ENCODE measurements at places on chromosomes 16 and 17.

DNA sequence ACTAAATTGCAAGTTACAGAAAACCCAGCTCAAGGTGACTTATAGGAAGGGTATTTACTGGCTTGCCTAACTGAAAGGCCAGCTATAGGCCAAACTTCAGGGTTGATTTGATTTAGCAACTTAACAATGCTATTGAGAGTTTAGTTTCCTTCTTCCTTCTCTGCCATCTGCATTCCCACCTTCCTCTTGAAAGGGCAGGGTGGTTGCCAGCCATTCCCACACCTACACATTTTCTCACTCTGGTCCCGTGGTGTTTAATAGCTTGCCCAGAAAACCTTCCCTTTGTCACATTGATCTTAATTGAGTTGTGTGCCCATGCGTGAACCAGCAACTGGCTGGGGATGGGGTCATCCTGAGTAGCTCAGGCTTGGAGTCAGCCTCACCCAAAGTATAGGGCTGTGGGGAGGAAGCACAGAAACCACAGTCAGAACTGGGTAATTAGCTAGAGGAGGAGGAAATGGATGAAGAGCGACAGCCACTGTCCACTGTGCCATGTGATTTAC, 194.7 kb downstream of the SPECC1 start:
- no peak for DNase-seq

DNA sequence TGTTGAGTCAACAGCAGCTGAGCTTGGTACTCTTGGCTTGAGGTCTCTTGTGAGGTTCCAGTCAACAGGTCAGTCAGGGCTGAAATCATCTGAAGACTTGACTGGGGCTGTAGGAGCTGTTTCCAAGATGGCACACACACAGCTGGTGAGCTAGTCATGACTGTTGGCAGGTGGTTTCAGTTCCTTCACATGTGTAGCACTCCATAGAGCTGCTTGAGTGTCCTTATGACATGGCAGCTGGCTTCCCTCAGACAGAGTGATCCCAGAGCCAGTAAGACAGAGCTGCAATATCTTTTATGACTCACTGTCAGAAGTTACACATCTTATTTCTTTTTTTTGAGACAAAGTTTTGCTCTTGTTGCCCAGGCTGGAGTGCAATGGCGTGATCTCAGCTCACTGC, 19.5 kb upstream of the GAS7 start:
- DNase-seq, result no peak

DNA sequence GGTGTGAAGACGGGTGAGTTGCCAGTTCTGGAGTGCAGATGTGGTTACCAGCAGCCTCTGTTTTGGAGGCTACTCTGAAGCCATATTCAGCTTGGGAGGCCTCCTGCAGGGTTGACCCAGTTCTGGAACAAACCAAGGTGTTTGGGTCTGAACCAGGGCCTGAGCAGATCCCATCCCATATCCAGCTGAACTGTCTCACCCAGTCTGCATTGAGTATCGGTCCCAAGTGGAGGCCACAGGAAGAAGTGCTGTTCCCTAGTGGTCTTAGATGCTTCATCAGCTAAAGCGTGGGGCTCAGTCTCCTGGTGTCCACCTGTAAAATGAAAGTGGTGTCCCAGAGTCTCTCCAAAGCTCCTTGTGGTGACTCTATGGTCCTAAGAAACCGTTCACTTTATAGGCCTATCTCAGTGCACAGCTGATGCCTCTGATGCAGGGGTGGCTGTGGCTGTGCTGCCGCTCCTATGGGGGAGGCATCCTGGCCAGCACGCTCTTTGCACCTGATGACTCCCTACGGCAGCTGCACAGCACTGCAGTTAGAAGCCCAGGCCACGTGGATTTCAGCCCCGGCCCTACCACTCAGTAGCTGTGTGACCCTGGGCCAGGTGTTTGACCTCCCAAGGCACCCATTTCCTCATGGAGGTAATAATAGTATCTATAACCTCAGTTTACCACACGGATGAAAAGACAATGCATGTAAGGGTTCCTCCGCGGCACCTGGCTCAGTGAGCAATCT, 21.0 kb downstream of the CBX4 start:
- no peak for DNase-seq

GRCh38 chr17:71378741-71379140, 742.1 kb upstream of the SOX9 start:
- DNase-seq, result no peak

- DNase-seq, result no peak
Observed at GRCh38 chr17:46143827-46144236, 49.4 kb downstream of the KANSL1 start.

DNA sequence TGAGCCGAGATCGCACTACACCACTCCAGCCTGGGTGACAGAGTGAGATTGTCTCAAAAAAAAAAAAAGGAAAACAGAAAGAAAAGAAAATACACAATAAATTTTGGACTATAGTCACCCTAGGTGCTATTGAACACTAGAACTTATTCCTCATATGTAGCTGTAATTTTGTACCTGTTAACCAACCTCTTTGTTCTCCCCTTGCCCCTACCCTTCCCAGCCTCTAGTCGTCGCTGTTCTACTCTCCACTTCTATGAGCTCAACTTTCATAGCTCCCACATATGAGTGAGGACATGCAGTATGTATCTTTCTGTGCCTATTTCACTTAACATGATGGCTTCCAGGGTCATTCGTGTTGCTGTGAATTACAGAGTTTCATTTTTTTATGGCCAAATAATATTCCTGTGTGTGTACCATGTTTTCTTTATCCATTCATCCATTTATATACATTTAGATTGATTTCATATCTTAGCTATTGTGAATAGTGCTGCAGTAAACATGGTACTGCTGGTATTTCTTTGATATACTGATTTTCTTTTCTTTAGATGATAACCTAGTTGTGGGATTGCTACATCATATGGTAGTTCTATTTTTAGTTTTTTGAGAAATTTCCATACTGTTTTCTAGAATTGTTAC, 28.3 kb downstream of the VPS35L start:
- no peak for DNase-seq

DNA sequence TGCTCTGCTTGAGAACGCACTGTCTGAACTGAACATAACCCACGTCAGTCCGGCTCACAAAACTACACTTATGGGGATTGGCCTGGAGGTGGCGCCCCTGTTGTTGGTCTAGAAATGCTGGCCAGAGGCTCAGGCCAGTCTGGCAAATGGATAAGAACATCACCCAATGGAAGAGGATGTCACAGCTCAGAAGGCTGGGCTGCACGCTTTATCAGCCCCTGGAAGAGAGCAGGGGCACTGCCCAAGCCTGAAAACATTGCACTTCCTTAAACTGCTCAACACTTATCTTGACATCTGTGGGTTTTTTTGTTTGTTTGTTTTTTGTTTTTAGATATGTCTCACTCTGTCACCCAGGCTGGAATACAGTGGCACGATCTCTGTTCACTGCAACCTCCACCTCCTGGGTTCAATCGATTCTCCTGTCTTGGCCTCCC, 24.8 kb upstream of the BPTF start:
- DNase-seq, result no peak

- no peak for DNase-seq
Observed at GRCh38 chr16:86494039-86494564, 16.2 kb upstream of the FOXF1 start.

DNA sequence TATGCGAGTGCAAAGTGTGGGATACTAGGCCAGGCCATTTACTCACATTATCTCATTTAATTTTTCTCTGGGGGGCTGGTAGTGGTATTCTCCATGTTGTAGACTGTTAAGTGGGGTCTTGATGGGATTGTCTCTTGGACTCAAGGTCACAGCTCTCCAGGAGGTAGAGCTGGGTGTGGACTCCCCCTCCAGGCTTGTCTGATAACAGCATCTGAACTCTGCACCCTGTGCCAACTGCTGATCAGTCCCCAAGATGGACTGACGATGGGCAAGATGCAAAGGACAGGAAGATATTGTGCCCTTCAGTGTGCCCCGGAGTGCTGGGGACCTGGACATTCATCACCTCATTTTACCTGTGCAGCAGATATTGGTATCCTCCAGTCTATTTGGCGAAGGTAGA, 147.8 kb downstream of the MSI2 start:
- no peak for DNase-seq

DNA sequence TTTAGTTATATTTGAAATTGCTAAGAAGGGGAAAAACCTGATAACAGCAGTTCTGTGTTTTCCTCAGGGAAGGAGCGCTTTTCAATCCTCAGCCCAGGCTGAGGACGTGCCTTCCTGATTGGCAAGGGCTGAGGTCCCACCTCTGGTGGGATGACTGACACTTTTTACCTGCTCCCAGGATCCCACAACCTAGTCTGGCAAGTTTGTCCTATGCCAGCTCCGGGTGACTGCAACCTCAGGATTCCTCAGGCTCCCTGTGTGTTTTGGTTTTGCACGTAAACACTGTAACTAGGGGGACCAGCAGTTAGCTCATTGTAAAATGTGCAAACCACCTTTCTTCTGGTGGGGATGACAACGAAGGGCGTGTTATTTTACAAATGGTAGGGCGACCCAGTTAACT, 7.5 kb downstream of the MARCHF10 start:
- no peak for DNase-seq

GRCh38 chr16:8623634-8624033, 2.1 kb downstream of the METTL22 start:
- no peak for DNase-seq

DNA sequence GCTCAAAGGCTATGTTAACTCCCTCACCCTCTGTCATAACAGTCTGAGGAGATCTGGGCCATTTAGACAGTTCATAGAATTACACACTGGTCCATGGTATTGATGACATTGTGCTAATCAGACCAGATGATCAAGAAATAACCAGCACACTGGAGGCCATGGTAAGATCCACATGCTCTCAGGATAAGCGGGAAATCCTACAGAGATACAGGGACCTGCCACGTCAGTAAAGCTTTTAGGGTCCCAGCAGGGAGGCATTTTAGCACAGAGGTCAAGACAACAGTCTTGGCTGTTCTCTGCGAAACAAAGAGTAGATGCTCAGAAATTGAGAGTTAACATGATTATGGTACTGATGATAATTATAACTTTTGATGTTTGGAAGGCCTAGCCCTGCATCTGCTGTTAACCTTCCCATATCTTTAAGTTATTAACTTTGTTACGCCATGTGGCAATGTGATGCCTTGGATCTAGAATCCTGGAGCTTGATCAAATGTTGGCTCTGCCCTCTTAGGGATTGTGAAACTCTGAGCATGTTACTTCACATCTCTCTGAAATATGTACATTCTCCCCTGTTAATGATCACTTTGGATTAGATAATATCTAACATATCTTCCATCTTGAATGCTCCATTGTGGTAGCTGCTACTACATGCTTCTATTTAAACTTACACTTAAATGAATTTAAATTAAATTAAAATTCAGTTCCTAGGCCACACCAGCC, 172.0 kb upstream of the SOX9 start:
- no peak for DNase-seq

- DNase-seq, result no peak
Observed at GRCh38 chr16:56351481-56351880, 73.9 kb downstream of the AMFR start.

GRCh38 chr16:80511824-80512592, 28.8 kb upstream of the DYNLRB2 start:
- no peak for DNase-seq

DNA sequence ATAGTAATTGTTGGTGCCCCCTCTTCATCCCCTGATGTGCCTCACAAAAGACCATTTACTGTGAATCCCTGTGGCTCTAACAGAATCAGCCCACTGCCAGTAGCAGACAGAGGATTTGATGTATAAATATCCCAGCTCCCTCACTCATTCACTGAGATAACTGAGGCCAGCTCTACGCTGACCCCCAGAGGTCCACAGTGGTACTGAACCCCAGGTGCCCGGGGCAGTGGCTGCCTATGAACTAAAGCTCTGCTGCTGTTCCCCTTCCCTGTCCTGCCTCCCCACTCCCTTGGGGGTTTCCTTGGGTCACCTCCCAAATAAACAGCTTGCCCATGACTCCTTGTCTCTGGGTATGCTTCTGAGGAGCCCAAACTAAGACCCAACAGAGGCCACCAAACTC, 295.8 kb downstream of the FOXL1 start:
- DNase-seq, result no peak

GRCh38 chr17:29349409-29349808, 40.8 kb upstream of the TAOK1 start:
- no peak for DNase-seq

DNA sequence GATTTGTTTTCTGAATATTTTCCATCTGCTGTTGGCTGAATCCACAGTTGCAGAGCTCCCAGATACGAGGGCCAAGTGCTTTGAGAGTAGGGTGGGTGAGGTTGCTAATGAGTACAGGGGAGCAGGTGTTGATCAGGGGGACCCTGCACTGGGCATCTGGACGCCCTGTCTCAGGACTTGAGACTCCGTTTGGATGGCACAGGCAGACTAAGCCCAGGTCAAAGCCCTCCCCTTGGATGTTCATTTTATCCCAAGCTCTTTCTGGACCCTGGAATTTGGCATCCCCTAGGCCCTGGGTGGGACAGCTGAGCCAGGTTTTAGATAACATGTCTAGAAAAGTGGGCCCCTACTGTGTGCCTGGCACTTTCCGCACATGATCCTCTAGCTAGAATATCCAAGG, 12.1 kb downstream of the USP6 start:
- DNase-seq, result no peak

- DNase-seq, result no peak
Observed at GRCh38 chr17:19460700-19461099, 49.7 kb downstream of the RNF112 start.

GRCh38 chr16:73301984-73302383, 254.1 kb upstream of the ZFHX3 start:
- DNase-seq, result no peak

DNA sequence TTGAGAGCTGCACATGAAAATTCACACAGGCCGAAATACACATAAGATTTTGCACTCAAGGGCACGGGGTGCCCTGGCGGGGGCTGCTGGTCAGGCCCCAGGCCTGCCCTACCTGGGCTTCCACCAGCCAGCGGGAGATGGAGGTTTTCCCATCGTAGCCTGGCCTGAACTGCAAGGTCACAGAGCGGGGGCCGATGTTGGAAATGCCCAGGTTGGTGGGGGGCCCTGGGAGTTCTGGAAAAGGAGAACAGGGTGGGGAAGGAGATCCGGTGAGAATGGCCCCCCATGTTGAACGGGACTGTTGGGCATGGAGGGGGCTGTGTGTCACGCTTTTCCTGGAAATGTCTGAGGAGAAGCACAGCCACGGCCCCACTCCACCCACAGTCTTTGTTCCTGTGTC, 87.3 kb upstream of the CDC42EP4 start:
- no peak for DNase-seq

GRCh38 chr16:12089492-12090150, 113.1 kb downstream of the SNX29 start:
- no peak for DNase-seq

Measured in C1 segment of cervical spinal cord (tissue), 14 donors.